ENCODE measurements at places on chromosomes 1 and 21.
A peak's percentile ranks its signal among the peaks of the same experiment; 100 is the strongest.

DNA sequence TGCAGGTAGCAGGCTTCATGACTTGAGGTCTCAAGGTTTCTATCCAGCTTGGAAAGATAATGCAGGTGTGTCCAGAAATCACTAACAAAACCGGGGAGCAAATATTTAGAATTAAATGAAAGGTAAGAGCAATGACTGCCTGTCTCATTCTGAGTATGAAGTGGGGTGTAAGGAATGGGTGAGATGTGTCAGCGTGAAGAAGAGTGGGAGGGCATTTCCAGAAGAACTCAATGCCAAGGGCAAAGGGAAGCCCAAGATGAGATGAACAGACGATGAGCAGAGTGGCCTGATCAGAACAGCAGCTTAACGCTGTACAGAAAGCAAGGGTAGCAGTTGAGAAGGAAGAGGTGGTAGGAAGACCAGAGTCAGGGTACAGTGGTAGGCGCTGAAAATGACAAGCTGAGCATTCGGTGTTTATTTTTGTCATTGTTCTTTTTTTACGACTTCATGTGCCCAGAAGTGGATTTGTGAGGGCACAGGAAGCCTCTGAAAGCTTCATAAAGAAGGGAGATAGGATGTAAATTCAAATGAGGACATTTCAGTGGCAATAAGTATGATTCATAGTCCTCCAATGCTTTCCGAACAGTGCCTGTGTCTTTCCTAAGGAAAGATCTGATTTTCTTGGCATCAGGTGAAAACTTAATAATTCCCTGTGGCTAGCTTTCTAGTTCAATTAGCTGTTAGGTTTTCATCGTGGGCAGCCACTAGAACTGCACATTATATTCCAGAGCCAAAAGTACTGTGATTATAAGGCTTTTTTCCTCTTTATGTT lies 190.5 kb downstream of the APP start:
- DNase-seq = no peak

GRCh38 chr1:5009376-5010065 lies 355.1 kb downstream of the AJAP1 start:
- DNase-seq = no peak

DNA sequence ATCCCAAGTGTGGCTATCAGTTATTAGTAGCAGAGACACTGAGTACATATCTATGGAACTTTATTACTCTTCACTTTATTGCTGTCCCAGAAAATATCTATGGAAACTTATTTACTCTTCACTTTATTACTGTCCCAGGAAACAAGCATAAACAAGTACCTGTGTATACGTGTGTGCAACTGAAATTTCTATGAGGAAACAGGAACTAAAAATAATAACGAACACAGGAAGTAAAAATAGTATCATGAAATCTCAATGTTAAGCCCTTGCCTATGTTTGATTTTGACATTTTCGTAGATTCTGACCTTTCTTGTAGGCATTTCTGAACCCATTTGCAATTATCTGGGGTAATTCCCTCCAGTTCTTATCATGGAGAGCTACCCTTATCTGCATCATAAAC lies 64.9 kb upstream of the KRTAP19-8 start:
- DNase-seq = no peak

GRCh38 chr1:161440312-161440894 lies 64.9 kb upstream of the FCGR2A start:
- peak; percentile 26 for DNase-seq

DNA sequence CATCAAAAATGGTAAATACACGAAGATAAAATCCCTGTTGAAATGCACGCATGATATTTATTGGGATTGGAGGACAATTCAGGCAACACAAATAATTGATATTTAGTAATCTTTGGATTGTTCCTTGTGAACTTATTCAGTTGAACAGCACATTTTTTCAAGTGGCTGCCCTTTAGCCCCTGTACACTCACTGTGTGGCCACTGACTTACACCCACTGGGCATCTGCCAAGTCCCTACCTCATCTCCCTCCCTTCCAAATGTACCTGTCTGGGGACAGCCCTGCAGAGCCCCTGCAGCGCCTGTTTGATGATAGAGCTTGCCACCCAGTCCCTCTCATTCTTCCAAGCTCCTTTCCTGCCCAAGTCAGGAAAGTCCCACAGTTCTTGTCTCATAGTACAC lies 154.3 kb downstream of the GLUL start:
- no peak for DNase-seq

- no peak for DNase-seq
Observed at GRCh38 chr1:221992427-221992826, 250.5 kb upstream of the DUSP10 start.

GRCh38 chr1:12811409-12811784 lies 19.8 kb downstream of the PRAMEF11 start:
- DNase-seq = no peak

DNA sequence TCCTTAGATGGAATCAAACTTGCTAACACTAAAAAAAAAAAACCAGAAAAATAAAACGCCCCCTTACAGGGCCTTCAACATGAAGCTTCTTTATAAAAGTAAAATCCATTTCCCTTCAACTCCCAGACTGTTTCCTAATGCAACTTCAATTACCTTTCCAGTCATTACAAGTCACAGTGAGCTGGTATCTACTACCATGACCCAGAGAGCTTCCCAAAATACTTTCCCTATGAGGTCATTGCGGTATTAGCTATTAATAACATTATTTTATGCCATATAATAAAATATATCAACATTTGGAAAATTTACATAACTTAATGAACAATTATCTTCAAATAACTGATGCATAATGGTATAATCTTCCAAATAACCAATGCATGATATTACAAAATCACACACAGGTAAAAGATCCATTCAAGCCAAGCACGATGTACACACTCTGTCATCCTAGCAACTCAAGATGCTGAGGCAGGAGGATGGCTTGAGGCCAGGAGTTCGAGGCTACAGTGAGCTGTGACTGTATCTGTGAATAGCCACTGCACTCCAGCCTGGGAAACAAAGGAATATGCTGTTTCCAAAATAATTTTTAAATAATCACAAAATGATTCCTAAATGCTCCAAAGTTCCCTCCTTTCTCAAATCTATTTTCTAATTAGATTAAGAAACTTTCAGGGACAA lies 24.1 kb downstream of the EIF4G3 start:
- DNase-seq = no peak

GRCh38 chr1:85199667-85200462 lies 951 bp downstream of the SYDE2 start:
- no peak for DNase-seq

DNA sequence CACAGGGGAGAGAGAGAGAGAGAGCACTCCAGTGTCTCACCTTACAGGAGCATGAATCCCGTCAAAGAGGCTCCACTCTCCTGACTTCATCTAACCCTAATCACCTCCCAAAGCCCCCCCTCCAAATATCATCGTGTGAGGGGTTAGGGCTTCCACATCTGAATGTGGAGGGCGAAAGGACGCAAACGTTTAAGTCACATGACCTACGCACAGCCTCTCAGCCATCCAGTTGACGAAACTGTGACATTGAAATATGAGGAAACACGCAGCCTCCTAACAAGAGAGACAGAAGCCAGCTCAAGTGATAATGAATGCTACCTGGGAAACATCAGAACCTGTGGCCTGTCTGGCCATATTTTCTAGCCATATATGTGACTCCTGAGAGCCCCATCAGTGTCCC lies 63.7 kb downstream of the MATN1 start:
- DNase-seq = no peak

- DNase-seq = no peak
Observed at GRCh38 chr1:174966008-174966572, 33.7 kb upstream of the CACYBP start.

- no peak for DNase-seq
Observed at GRCh38 chr1:218980881-218981280, 192.8 kb upstream of the LYPLAL1 start.

DNA sequence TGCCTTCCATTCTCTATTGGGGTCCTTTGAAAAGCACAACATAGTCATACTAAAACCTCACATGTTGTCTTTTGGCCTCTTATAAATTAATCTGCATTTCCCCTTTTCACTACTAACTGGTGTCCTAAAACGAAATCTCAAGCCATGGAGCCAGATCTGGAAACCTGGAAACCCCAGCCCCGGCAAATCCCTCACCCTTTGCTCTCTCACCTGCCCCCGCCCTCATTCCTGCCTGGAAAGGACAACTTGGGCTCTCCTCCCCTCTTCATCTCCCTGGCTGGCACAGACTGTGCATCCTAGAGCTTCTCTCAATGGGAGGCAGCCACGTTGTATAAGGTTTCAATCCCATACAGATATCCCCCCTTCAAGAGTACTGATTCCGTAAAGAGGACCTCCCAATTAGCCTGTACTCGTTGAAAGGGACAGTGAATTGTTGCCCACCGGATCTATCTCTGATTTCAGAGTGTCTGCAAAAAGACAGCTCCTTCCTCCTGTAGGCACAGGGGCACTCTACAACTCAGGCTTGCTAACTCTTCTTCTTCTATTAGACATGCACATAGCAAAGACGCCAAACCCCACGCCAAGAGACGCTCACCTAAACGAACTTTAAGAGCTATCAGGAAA lies 1.4 kb downstream of the DUSP10 start:
- no peak for DNase-seq

DNA sequence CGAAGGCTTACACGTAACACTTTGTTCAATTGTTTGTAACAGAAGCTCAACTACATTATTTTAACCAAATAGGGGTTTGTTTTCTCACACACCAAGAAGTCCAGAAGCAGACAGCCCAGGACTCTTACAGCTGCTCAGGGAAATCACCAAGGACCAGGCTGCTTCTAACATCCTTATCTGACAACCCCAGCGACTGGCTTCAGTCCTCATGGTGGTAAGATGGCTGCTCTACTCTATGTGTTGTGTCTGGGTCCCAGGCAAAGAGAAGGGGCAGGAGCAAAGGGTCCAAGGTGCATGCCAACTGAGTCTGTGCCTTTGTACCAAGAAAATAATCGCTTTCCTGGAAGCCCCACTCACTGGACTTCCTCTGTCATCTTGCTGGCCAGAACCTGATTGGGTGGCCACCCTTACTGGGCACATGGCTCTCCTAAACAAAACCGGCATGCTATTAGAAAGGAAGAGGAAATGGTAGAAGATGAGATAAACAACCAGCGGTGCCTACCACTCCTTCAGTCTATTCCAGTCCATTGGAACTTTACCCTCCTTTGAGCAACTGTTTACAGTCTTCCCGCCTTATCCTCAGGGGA lies 34.1 kb upstream of the LRRC8D start:
- no peak for DNase-seq

DNA sequence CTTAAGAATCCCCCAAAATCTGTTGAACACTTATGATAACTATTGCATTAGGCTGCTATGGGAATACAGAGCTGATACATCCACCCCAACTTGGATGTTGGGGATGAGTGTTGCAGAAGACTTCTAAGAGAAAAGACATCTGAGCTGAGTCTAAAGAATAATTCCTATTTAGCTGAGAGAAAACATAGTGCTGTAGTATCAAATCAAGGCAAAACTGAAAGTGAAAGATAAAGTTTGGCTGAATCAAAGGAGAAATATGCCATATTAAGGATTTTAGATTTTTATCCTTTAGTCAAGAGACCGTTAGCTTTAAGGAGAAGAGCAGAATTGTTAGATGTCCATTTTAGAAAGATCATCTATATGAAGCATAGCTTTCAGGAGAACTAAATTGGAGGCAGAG lies 726.9 kb upstream of the PTBP2 start:
- DNase-seq = no peak

- no peak for DNase-seq
Observed at GRCh38 chr1:221991221-221991620, 249.3 kb upstream of the DUSP10 start.

GRCh38 chr21:42572906-42573495 lies 59.3 kb downstream of the SLC37A1 start:
- no peak for DNase-seq

- DNase-seq = peak; percentile 16
Observed at GRCh38 chr1:53860967-53861411, 22.9 kb upstream of the NDC1 start.

- no peak for DNase-seq
Observed at GRCh38 chr1:35642471-35642955, 1.2 kb upstream of the PSMB2 start.

GRCh38 chr1:93443454-93443853 lies 4.5 kb upstream of the FNBP1L start:
- no peak for DNase-seq

GRCh38 chr1:221397606-221398005 lies 344.3 kb downstream of the DUSP10 start:
- no peak for DNase-seq

GRCh38 chr1:150567717-150568593 lies 11.5 kb downstream of the MCL1 start:
- DNase-seq = no peak

DNA sequence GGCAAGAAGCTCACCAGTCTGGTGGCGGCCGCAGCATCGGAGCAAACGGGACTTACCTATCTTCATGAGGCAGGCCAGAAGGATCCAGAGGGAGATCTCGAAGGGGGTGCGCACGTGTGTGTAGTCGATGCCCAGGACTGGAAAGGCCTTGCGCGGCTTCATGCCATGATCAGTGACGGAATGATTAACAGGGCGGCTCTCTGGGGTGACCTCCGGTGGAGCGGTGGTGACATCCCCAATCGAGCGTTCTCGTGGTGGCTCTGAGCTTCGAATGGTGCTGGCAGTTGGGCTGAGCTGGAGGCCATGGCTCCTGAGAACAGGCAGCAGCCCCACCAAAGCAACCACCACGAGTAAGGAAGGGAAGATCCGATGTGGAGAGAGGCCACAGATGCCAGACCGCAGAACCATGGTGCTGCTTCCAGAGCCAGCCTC lies 982 bp downstream of the SLC9A1 start:
- no peak for DNase-seq

DNA sequence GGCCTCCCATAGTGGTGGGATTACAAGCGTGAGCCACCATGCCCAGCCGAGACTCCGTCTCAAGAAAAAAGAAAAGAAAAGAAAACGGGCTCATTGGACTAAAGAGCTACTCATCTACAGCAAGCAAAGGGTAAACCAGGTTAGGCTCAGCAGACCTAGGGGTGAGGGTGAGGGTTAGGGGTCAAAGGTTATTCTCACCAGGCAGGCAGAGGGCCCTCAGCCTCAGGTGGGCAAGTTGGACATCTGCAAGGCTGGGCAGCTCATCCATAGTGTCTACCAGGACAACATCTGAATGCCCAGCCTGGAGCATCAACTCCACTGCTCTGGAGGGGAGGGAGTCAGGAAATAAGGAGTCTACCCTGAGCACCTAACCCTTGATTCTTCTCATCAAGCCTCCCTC lies 3.5 kb downstream of the MTMR11 start:
- no peak for DNase-seq

GRCh38 chr1:116498789-116499628 lies 71.8 kb downstream of the CD58 start:
- DNase-seq = no peak

GRCh38 chr1:57423656-57424211 lies at the start of gene DAB1:
Gene DAB1 (minus strand): TSS chr1:57424060. CDS start chr1:57291030, 133,030 bp downstream.
- no peak for DNase-seq

- DNase-seq = no peak
Observed at GRCh38 chr1:56671542-56671941, 26.4 kb downstream of the PRKAA2 start.

GRCh38 chr1:212062832-212063438 lies 27.4 kb downstream of the DTL start:
- DNase-seq = no peak

GRCh38 chr1:212606395-212607205 lies 2.0 kb upstream of the ATF3 start:
- no peak for DNase-seq
